ENCODE measurements at places on chromosomes 2 and 18.

- DNase-seq: no peak
Observed at GRCh38 chr2:232022718-232023117, 61.2 kb downstream of the DIS3L2 start.

- no peak for DNase-seq
Observed at GRCh38 chr2:214765180-214765579, 44.3 kb downstream of the BARD1 start.

- no peak for DNase-seq
Observed at GRCh38 chr18:6747646-6748045, 18.1 kb downstream of the ARHGAP28 start.

- peak; percentile 65 for DNase-seq
Observed at GRCh38 chr18:36828630-36829361, at the start of the genes KIAA1328 and TPGS2. Gene KIAA1328 (plus strand): TSS chr18:36829127. CDS start chr18:36829139, 12 bp downstream. Gene TPGS2 (minus strand): TSS chr18:36829002. CDS start chr18:36828767, 235 bp downstream.

DNA sequence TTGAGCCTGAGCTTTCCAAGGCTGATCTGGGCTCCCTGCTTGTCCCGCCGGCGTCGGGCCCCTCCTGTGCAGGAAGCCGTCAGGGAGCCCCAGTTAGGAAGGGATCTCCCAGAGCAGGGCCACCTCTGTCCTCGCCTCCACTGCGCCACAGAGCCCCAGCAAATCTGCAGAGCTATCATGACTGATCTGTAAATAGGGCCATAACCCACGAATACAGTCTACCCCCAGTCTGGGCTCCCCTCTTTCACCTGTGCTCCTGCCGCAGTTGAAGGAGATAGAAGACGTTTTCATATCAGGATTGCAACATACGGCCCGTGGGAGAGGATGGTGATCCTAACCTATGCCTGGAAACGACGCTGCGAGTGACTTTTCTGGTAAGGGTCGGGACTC, 138.7 kb downstream of the PTGR3 start:
- no peak for DNase-seq

- DNase-seq: no peak
Observed at GRCh38 chr2:62304429-62305417, 108.8 kb downstream of the B3GNT2 start.

DNA sequence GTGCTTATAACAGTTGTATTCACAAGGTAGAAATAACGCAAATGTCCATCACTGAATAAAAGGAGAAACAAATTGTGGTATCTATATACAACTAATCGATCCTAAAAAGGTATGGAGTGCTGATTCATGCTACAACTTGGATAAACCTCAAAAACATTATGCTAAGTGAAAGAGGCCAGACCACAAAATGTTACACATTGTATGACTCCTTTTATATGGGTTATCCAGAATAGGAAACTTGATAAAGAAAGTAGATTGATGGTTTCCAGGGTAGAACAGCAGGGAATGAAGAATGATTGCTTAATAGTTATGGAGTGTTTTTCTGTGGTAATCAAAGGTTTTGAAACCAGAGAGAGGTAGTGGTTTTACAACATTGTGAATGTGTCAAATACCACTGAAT, 432.2 kb upstream of the TRIB2 start:
- DNase-seq: no peak

GRCh38 chr2:96816836-96817702, 1.0 kb downstream of the CNNM3 start:
- DNase-seq: no peak

- no peak for DNase-seq
Observed at GRCh38 chr2:62506421-62506750, 391 bp upstream of the TMEM17 start.

Data from stimulated activated CD4-positive, alpha-beta T cell treated with anti-CD3 and anti-CD28 coated beads, Interleukin-1b, Interleukin-23, amount 100 ng/mL, for 1 hour (primary cell).